DMS 273 treated with DMSO at 0.1 percent for 48 hours (cell line): ENCODE measurements at places on chromosomes 16 and 17.

- DNase-seq: no peak
These were observed 49.5 kb upstream of the MRPS23 start for GRCh38 chr17:57899391-57899790.

GRCh38 chr17:30717291-30718098, 107.0 kb downstream of the CRLF3 start:
- no peak for DNase-seq

GRCh38 chr17:68954146-68954896, 871 bp downstream of the ABCA8 start:
- DNase-seq: no peak

- DNase-seq: no peak
These were observed 43.6 kb downstream of the HOXB1 start for GRCh38 chr17:48487221-48487620.

DNA sequence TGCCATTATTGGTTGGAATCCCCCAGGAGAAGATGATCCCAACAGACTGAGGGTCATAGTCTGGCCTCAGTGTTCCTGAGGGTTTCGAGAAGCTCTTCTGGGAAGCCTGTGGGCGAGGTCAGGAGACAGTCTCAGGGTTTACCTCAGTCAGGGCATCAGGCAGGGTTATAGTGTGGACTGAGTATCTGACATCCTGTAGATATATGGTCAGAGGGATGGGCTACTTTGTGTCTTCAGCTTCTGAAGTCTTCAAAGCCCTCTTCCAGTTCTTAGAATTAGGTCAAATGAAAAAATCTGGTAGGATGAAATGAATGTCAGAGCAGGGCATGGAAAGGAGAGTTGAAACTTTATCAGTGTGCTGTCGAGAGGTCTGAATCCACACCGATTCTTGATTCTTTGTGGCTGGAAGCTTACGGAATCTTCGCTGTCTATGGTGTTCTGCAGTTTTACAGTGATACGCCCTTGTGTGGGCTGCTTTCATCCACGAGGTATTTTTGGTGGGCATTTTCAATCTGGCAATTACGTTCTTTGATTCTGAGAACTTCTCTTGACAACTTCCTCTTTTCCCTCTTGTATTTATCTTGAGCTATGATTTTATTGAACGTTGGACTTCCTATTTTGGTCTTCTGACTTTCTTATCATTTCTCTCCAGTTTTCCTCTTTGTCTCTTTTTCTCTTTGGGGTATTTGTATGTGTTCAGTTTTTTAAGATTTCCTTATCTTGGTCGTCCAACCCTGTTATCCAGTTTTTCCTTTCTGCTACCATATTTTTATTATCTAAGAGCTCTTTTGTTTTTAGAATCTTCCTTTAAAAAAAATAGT, 30.4 kb downstream of the BPTF start:
- DNase-seq: no peak

DNA sequence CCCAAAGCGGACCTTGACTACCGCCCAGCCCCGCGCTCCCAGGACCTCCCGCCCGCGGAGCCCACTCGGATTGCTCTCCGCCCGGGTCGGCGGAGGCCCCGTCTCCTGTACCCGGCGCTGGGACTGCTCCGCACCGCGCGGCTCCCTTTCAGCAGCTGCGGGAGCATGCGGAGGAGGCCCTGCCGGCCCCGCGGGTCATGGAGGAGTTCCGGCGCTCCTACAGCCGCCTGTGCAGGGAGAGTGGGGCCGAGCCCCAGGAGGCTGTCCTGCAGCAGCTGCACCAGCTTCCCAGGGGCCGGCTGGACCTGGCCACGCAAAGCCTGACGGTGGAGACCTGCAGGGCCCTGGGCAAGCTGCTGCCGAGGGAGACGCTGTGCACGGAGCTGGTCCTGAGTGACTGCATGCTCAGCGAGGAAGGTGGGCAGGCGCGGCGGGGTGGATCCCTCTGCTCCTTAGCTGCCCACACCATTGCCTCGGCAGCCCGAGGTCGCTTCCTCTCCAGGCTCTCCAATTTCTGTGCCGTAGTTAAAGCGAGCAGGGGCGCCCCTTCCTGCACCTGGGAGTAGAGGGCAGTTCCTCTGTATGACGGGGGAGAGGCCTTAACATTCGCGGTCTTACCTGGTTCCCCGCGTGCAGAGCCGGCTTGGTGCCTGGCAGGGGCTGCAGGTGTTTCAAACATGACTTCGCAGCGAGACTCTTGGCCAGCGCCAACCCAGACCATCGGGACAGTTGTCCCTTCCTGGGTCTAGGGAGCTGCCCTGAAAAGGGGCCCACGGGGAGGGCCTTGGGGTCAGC, 539 bp downstream of the LRRC45 start:
- DNase-seq: no peak

DNA sequence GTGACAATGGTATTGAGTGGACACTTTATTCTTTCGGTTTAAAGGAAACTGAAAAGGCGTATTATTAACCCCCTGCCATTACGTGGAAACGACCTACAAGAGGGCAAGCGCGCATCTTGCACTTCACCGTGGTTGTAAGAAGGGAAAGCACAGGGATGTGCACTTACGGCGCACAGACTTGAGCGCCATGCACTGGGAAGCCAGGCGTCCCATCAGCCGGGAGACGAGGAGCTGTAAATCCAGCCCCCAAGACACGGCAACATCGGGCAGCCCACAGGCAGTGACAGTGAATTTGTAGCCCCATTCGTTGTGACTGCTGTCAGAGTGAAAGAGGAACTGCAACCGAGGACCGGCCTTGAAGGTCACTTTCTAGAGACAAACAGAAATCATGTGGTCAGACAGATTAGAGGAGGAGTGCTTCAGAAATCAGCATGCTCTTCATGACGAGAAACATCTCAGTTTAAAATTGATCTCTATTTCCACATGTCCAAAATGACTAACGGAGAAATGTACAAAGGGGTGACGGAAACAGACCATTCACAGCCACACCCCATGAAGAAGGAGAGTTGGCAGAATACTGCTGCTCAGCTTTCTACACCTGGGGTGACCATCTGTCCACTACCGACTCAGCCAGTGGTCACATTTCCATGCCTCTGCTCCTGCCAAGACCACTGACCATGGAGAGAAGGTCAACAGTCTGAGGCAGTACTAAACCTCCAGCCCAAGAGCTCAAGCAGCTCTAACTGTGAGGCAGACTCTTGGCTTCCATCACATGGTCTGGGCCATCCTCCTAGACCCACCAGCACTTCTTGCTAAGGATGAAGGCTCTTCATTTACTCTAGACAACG, 68.6 kb downstream of the ZZEF1 start:
- DNase-seq: no peak

GRCh38 chr17:32912218-32912897, 15.6 kb upstream of the TMEM98 start:
- DNase-seq: no peak

GRCh38 chr16:54216268-54216667, 70.3 kb downstream of the IRX3 start:
- DNase-seq: no peak

DNA sequence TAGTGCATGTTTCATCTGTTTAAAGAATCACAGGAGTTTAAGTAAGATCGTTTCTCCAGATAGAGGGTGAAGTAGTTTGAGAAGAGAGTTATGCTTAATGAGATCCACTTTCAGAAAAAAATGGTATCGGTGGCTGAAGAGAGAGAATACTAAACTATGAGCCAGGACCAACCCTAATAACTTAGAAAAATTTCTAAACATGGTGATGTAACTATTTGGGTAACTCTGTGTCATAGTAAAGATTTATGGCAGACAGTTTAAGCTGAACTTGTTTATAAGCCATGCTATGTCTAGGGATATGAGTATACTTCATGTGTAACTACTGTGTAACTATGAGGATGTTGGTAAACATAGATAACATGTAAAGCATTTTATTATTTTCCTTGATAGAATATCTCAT, 489.5 kb downstream of the KCNJ2 start:
- DNase-seq: no peak

DNA sequence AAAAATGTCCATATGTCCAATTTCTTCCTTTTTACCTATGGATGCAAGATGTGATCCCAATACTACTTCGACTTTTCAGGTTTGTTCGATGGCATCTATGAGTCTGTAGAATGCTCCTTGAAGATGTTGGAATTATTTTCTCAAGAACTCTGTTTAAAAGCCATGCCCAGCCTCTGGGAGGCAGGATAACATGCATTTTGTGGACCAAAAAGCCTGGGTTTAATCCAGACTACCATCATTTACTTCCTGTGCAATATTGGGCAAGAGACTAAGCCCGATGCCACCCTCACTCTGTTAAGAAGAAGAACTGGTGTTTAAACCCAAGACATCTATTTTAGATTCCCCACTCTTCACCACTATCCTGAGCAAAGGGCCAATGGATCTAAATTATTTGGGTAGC, 42.8 kb upstream of the SALL1 start:
- DNase-seq: no peak

GRCh38 chr17:60656499-60656898, 21.2 kb upstream of the BCAS3 start:
- no peak for DNase-seq

DNA sequence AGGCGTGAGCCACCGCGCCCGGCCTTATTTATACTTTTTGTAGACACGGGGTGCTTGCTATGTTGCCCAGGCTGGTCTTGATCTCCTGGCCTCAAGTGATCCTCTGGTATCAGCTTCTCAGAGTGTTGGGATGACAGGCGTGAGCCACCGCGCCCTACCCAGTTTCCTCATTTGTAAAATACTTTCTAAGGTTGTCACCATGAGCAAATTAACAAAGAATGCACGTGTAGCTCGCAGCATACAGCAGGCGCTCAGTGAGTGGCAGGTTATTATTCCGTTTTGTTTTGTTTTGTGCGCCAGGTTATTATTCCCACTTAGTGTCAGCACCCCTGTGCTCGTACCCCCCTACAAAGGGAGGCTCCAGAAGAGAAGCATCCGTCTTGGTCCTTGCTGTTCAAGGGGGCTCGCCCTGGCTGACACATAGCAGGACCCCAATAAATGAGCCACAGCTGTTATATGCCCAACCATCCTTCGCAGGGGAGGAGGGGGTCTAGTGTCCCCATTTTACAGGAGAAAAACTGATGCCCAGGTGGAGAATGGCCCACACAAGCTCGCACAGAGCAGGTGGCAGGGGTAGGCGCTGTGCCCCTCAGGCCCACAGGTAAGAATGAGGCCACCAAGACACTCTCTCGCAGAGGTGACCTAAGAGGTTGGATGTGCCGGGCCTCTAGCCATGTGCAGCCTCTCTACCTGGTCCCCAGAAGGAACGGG, 686 bp upstream of the MIEF2 start:
- DNase-seq: no peak

DNA sequence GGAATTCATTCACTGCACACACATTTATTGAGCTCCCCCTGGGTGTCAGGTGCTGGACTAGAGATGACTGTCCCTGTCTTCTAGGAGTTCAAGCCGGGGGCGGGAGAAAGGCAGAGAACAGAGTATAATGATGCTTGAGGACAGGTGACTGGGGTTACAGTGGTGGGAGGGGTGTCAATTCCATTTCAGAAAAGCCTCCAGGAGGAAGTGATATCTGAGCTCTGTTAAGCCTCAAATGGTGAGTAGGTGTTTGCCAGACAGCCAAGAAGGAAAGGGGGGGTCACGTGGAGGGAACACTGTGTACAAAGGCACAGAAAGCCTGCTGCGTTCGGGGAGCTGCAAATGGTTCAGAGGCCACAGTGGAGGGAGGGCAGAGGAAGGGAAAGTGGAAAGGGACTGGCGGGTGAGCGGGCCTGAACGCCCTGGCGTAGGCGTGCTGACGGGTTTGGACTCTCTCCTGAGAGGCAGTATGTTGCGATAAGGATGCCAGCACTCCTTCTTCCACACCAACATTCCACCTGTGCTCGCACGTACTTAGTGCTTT, 9.7 kb upstream of the NXPH3 start:
- no peak for DNase-seq

DNA sequence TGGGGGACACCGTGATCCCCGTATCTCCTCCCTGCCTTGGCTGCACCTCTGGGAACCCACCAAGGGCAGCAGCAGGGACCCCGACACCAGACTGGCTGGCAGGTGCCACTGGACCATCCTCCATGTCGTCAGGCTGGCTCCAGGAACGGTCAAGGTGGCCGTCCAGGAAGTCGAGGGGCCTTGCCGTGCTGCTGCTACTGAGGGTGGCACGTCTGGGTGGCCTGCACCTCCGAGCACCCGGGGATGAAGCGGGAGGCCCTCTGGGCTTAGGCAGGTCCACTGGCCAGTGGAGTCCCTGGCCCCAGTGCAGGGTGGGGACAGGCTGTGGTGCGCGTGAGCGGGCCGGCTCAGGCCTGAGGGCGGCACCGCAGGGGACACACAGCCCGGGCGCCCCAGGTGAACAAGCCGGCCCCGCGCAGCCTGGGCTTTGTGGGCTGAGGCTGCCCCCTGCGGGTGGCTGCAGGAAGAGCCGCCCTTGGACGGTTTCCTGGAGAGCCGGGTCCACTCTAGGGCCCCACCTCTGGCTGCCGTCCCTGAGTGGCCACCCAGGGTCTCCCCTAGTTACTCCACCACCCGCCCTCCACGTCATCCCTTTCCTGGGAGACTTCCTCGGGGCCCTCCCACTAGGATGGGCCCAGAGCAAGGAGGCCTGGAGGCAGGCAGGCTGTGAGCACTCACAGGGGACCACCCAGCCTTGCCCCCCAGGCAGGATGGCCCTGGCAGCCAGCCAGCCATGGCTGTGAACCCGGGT, 42.8 kb upstream of the ZC3H18 start:
- DNase-seq: no peak

DNA sequence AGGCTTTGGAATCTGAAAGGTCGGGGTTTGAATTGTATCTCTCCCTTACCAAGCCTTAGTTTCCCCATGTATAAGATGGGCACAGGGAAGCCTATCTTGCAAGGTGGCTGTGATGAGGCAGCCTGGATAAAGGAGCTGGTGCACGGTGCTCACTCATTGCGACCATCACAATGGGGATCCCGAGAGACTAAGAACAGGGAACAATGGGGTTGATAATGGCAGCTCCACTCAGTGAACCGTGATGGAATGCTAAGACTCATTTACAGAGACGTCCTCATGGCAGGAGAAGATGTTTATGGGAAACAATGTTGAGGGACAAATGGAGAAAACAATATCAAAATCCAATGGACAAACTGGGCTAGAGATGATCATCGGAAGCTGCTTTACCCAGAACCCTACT, 81.8 kb downstream of the SPACA3 start:
- DNase-seq: no peak
